ENCODE measurements at places on chromosomes 16 and 17.

GRCh38 chr17:64706224-64707049, 44.3 kb upstream of the SMURF2 start:
- DNase-seq: no peak

DNA sequence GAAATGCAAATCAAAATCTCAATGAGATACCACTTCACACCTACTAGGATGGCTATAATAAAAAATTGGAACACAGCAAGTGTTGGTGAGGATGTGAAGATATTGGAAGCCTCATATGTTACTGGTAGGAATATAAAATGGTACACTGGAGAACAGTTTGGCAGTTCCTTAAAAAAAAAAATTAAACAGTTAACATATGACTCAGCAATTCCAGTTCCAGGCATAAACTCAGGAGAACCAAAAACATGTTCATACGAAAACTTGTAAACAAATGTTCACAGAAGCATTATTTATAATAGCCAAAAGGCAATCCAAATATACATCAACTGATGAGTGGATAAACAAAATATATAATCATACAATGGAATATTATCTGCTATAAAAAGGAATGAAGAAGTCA, 28.2 kb downstream of the ZNF652 start:
- no peak for DNase-seq

DNA sequence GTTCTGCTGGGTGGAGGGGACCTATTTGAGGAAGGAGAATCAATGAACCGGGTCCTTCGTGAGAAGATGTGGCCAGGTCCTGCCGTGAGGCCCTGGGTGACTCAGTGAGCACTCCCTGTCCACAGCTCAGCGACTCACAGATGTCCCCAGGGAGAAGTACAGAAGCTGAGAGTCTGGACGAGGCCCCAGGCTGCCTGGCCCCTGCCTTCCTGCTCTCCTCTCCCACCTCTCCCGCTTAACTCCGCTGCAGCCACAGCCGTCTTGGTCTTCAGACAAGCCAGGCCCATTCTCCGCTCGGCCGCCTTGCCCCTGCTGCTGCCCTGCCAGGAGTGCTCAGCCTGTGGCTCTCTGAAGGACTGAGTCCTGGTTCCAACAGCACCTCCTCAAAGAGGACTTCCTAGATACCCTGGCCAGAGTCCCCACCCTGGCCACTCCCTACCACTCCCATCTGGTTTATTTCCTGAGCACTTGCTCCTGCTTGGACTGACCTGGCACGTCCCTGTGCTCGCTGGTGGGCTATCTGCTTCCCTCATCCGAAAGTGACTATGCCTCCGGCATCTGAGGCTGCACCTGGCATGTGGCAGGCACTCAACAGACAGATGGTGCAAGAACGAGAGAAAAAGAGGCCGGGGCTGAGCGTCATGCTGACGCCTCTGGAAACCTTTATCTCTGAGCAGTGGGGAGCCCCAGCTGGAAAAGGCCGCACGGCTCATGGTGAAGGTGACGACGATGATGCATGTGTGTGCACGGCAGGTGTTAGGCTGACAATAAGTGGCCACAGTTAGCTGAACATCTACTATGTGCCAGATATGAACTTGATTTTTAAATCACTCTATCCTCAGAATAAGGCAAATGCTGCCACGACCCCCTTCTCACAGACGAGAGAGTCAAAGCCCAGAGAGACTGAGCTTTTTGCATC, 9.2 kb upstream of the TNFRSF13B start:
- no peak for DNase-seq

- DNase-seq: no peak
These were observed 172.5 kb downstream of the GRIN2A start for GRCh38 chr16:10009684-10010083.

DNA sequence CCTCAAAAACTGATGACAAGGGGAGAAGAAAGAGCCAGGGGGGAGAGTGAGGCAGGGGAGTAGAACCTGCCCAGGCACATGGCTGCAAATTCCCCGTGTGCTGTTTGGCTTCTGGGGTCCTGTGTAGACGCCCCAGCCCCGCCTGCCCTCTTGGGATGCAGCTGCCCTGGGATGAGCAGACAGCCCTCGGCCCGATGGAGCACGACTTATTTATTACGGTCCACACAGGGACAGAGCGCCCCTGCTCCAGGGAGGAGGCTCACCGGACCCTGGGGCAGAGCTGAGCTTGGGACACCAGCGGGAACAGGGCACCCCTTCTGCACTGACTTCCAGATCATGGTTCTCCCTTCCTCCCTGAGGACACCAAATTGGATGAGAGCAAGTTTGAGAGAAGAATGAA, 9.1 kb downstream of the LDHD start:
- no peak for DNase-seq

- DNase-seq: no peak
These were observed 24.5 kb downstream of the TRPV2 start for GRCh38 chr17:16439811-16440351.

- DNase-seq: no peak
These were observed 85.3 kb downstream of the STXBP4 start for GRCh38 chr17:55053855-55054254.

GRCh38 chr17:8153525-8153956, 1.3 kb upstream of the PER1 start:
- no peak for DNase-seq

GRCh38 chr16:2061023-2061422, 13.2 kb downstream of the TSC2 start:
- DNase-seq: no peak

- no peak for DNase-seq
These were observed 7.8 kb upstream of the N4BP1 start for GRCh38 chr16:48617711-48618148.

DNA sequence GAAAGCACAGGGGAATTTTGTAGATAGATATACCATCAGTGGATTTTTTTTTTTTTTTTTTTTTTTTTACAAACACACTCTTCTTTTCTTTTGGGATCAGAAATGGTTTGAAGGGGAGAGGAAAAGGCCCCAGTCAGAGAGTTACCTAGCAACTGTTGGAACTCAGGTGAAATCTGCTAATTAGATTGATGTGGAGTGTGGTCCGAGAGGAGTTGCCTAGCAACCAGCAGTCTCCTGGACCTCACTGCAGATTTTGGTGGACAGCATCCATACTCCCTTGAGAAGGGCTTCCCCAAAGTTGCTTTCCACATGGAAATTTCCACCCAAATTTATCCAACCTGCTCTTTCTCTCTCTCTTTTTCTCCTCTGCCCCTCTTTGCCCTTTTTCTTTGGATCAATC, 165.4 kb downstream of the UTP18 start:
- DNase-seq: no peak

DNA sequence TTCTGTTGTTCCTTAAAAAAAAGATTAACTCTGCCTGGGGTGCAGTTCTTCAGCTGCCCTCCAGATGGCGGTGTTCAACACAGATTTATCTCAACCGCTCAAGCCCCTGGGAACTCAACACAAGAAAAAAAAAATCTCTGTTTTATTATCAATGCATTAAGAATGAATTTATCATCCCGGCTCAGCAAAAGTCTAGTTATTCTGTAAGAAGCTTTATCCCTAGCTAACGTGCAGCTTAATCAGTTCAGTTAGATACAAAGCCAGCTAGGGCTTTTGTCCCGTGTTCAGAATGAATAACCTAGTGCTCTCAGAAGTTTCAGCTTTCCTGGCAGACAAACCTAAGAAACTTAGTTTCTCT, 475.9 kb upstream of the CCL2 start:
- no peak for DNase-seq

- DNase-seq: no peak
These were observed 369.2 kb downstream of the CDH13 start for GRCh38 chr16:82995924-82996441.

- DNase-seq: no peak
These were observed 115.6 kb downstream of the CCDC182 start for GRCh38 chr17:57629470-57629869.

DNA sequence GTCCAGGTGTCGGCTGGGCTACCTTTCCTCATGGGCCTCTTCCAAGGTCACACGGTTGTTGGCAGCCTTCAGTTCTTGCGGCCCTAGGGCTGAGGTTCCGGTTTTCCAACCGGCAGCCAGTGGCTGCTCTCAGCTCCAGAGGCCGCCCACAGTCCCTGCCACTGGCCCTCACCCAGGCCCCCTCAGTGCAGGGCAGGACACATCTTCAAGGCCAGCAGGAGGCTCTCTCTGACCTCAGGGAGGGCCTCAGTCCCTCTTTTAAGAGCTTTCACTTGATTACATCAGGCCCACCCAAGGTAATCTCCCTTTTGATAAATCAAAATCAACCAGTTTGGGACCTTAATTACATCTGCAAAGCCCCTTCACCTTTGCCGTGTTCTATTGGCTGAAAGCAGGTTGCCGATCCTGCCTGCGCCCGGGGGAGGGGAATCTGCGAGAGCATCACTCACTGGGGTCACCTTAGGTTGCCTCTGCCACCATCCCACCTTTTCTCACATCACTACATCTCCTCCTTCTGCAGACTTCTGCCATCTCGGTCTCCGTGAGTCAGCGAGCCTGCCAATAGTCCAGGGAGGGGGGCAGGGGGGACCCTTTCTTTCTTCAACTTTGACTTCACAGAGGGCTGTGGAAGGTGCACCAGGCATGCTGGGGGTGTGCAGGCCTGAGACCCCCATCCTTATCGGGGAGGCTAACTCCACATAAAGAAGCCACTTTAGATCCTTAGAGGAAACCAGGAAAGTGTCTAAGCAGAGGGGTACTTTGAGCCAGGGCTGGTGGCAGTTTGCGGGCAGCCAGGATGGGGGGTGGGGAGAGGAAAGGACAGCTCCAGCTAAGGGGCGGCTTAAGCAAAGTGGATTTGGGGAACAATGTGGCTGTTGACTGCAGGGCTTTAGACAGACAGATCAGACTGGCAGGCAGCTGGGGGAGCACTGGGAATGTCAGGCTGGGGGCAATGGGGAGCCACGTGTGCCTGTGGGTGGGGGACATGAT, 28.8 kb upstream of the NXPH3 start:
- DNase-seq: no peak

DNA sequence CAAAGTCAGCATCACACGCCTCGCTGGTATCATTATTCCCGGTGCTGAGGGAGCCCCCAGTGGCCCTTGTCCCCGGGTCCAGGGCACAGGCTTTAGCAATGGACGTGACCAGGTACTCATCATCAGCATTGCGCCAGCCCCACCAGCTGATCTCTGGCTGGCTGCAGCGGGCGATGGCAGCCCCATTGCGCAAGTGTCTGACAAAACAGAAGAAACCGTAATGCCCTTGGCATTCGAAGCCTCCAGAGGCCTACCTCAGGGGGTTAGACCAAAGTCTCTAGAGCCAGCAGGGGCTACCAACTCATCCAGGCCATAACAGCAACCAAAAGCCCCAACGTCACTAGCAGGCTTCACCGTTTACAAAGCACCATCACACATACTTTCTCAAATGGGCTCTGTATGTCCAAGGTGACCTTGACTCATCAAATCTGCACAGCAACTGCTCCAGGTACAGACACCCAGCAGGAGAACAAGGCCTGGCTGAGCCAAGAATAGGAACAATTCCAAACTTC, 7.3 kb downstream of the MTMR4 start:
- no peak for DNase-seq

- no peak for DNase-seq
These were observed 9.6 kb downstream of the SDK2 start for GRCh38 chr17:73634629-73635028.

GRCh38 chr16:48542020-48542473, 67.9 kb downstream of the N4BP1 start:
- no peak for DNase-seq

GRCh38 chr17:59149051-59149450, 5.9 kb downstream of the SKA2 start:
- no peak for DNase-seq

- no peak for DNase-seq
These were observed 13.9 kb upstream of the KDM8 start for GRCh38 chr16:27189335-27189972.

GRCh38 chr17:77210946-77211541, 70.3 kb downstream of the SEC14L1 start:
- no peak for DNase-seq

- no peak for DNase-seq
These were observed 290.6 kb downstream of the WWOX start for GRCh38 chr16:78390092-78390491.

DNA sequence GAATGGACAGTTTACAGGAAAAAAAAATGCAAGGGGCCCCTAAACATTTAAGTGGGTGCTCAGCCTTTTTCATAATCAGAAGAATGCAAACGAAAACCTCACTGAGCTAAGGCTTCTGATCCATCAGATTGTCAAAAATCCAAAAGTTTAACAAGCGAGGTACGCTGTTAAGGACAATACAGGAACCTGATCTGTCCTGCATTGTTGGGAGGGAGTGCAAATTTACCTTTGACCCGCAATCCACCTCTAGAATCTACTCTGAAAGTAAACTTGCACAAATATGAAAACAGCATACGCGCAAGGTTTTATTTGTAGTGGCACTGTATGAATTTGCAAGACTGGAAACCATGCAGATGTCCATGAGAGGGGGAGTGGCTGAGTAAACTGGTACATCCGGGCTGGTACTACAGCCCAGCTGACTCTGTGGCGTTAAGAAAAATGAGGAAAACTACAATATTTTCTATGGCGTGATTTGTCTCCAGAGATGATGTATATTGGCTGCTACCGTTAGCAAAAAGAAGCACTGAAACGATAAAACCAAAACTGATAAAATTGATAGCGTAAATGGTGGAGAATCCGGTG, 28.8 kb upstream of the ST6GALNAC1 start:
- DNase-seq: no peak

DNA sequence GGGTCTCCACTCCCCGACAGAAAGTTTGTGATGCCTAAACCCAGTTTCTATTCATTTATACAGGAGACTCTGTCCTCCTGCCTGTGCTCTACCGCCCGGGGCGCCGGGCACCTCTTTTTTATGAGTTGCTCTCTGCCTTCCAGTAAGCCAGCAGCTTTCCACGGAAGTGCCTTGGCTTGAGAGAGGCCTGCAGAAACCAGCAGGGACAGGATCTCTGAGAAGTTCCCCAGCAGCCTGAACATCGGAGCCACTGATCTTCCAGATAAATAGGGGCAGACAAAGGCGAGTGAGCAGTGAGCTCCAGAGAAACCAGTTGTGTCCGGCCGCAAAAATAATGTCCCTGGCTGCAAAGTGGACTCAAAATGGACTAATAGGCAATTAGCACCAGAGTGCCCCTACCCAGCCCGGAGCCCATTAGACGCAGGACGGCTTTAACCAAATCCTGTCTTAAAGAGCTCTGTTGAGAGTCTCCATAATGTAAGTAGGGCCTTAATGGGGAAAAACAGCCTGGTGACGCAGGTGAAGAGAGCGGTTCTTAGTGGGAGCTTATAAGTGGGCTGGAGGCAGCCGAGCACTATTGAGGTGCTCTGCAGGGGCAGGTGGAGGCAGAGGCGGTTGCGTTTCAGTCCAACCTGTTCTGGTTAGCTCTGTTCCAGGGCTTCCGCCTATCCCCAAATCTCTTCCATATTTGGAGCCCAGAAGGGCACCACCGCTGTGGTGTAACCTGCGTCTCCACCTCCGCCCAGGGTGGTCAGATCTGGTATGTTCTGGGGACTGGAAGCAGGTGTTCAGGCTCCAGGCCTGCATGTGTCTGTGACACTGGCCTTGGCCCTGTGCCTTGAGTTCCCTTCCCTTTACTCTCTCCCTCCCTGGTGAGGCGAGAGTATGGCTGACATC, 74.1 kb downstream of the NT5M start:
- DNase-seq: no peak

DNA sequence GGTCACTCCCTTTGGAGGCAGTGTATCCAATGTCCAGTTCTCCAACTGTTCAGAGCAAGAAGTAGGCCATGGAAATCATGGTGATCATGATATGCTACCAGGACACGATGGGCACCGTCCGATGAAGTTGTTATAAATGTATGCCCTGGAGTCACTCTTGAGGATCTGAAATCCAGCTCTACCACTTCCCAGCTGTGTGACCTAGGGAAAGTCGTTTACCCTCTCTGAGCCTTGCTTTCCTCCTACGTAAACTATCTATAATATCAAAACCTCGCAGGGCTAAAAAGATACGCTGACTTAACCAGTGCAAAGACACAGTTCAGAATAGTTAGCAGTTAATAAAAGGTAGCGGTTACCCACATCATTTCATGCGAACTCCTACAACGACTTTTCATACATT, 194.2 kb downstream of the XYLT1 start:
- no peak for DNase-seq

Measured in NCI-H187 (cell line).